GM04504 (cell line): ENCODE measurements at places on chromosomes 2 and 18.

GRCh38 chr2:130957915-130958314 lies 121.2 kb downstream of the ARHGEF4 start:
- no peak for DNase-seq

DNA sequence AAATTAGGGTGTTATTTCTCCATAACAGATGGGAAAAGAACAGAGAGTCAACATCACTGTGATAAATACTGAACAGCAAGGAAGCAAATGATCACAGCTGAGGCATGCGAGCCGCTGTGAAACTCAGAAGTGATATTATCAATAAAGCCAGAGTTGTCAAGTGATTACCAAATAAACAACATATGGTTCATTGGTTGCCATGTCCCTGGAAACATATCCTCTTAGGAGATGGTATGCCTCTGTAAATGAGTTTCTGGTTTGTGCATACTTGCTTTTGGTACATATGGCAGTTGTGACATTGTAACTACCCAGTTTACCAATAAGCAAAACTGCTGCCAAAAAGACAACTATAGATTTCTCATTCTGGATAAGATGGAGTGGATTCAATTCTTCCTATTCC lies 23.8 kb downstream of the RAPGEF4 start:
- DNase-seq: no peak

- DNase-seq: no peak
These were observed 111.3 kb downstream of the PTGR3 start for GRCh38 chr18:75097491-75098225.

DNA sequence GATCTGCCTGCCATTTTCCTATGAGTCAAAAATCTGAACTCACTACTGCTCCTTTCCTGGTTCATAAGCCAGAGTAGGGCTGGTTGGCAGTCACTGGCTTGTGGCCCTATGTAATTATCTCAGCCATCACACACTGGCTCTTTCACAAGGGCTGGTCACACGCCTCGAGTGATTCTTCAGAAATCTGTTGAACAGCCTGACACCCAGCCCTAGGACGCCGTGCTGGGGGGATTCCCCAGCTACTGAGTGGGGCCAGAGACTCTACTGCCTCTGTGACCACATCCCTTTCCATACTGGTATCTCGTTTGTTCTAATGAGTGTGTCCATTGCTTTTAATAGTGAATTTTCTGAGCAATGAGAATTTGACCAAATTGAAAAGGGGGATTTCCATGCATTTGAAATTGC lies 45.8 kb upstream of the RBM44 start:
- DNase-seq: no peak
